ENCODE measurements at places on chromosomes 16 and 17.

- no peak for DNase-seq
Observed at GRCh38 chr17:38786372-38786771, 13.0 kb downstream of the PIP4K2B start.

DNA sequence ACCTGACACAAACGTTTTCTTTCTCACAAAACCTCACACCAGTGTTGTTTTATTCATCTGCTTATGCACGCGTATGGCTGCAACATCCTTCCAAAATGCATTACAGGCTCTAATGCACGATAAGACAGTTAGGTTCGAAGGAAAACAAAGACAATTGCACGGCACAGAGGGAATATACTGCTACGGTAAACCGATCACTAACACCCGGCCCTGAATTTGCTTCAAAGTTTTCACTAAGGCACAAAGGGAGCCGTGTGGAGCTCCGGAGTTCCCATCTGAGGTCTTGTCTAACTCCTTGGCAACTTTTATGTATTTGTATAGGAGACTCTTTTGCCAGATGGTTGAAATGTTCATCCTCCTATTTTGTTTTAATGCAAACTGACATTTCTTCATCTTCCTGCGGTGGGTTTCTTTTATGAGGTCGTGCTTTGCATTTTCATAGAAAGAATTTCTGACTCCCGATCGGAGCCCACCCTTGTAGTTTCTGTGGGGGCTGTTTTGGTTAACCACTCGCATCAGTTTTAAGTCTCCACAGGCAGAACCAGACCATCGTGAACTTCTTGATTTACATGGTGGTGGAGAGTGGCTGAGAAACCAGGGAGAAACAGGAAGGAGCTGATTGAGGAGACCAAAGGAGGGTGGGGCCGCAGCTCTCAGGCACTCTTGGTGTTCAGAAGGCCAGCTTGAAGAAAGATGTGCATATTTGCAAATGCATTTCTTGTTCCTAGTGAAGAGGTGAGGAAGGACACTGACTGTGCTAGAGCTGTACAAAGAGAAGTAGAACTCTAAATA, 516.8 kb downstream of the MAF start:
- DNase-seq: no peak

- no peak for DNase-seq
Observed at GRCh38 chr17:16033729-16034349, 34.2 kb downstream of the TTC19 start.

DNA sequence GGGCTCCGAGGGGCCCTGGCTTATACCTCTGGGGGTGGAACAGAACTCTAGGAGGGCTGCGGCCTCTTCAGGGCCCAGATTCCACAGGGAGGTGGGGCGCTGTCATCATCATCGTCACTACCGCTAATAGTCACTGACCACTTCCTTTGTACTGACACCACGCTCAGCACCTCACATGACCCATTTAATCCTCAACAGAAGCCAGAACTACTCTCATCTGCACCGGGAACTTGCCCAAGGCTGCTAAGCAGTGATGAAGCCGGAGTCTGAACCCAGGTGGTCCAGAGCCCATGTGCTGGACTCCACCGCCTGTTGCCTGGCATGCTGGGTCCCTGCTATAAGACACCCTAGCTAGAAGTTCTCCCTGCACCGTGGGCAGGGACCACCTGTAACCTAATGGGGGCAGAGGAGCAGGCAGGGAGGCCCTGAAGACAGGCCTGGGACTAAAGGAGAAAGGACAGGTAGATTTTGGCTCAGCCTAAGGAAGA, 12.0 kb downstream of the UNC13D start:
- peak; percentile 87 for DNase-seq

DNA sequence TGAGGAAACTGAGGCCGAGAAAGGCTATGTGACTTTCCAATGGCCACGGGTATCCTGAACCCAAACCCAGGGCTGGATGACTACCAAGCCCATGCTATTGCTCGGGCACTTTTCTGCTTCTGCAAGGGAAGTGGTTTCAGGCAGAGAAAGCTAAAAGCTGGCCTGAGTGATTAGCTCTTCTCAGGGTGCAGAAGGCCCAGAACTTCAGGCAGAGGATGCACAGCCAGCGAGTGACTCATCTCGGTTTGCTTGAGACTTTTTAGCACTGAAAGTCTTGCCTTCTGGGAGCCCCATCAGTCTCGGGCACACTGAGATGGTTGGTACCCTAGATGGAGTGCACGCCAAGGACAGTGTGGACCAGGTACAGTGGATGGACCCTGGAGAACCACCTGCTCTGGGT, 129.5 kb upstream of the SDK2 start:
- DNase-seq: no peak

- DNase-seq: no peak
Observed at GRCh38 chr16:70736465-70737376, 50.9 kb upstream of the MTSS2 start.

DNA sequence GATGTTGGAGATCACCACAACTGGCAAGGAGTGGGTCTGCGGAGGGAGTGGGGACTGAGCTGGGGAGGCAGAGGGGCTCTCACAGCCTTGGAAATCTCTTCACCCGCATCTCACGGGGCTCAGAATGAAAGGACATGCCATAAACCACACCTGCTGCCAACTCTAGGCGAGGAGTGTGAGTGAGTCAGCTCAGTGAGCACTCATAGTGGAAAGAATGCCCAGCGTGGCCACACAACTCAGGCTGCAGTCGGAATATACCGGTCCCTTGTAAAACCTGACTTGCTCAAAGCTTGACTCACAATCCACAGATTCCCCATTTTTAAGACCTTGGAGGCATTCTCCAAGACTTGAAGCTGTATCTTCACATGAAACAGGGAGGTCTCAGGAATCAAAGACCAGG, 36.7 kb downstream of the STAT5A start:
- no peak for DNase-seq
